Hindlimb muscle (tissue), 1 donor: ENCODE measurements at places on chromosomes 11 and 22. TPM values are rescaled to one million over a fixed set of nuclear protein-coding genes. Genes with fewer than 3 reads are reported as not detected.

DNA sequence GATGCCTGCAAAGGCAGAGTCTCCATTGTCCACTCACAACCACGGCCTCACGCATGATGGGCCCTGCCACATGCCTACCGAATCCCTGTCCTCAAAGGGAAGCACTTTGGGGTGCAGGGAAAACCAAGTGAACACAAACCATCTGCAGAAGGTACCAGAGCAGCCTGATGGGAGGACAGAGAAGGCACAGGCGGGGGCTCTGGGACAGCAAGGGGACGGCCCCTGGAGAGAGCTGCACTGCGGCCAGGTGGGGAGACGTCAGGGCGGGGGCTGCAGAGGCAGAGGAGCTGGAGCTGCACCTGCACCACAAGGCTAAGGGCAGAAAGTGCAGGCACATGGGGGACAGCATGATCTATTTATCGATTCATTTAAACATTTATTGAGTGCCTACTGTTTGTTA, 1056.0 kb downstream of the TBC1D22A start:
- no peak for DNase-seq

GUCY1A2 gene
- polyA plus RNA-seq, result 5.9 TPM

GRCh38 chr11:121417055-121417551, 35.0 kb upstream of the SORL1 start:
- DNase-seq, result peak; percentile 73

- no peak for DNase-seq
Measured at GRCh38 chr22:35746946-35747703, 29.5 kb downstream of the APOL5 start.

HTR3B gene
- 0.09 TPM for polyA plus RNA-seq

GNAZ gene
- 3.4 TPM for polyA plus RNA-seq

- DNase-seq, result no peak
Measured at GRCh38 chr11:11373934-11374333, 20.9 kb upstream of the CSNK2A3 start.

DNA sequence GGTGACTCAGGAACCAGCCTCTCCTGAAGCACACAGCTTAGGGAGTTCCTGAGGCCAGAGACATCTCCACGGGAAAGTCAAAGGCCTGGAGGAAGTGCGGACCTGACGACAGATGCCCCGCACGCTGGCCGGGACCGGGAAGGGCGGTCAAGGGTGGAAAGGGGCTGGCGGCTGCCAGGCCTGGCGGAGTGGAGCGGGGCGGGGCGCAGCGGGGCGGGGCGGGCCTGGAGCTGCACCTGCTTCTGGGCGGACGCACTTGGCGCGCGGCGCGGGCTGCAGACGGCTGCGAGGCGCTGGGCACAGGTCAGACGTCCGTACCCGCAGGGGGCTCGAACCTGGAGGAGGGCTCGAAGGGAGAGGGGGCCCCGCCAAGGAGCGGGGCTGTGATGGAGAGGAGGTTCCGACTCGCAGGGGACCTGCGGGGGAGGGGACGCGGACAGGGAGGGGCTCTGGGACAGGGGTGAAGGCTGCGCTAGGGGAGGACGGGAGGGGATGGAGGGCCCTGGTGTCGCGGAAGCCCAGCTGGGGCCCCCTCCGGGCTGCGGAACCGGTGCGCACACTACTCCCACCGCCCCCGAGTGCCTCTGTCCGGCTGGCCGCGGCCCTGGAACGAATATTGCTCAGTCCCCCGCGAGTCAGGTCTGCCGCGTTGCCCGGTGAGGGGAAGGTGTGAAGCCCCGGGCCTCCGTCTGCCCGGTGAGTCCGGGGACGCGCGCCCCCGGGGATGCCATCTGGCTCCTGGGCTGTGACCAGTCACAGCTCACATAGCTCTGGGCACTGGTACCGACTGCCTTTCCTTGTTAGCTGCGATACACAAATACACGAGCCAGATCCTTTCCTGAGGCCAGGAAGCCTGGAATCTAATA, at the start of gene TMEM45B:
TMEM45B (plus strand) TSS at position 253 of the 866 bp plus-strand sequence. CDS start 36,635 bp downstream, outside the sequence.
- no peak for DNase-seq

- DNase-seq, result no peak
Measured at GRCh38 chr11:35337136-35337913, 82.0 kb downstream of the SLC1A2 start.

FADS1 gene
- polyA plus RNA-seq, result 16.3 TPM

OR51A4 gene
- 0.13 TPM for polyA plus RNA-seq

DNA sequence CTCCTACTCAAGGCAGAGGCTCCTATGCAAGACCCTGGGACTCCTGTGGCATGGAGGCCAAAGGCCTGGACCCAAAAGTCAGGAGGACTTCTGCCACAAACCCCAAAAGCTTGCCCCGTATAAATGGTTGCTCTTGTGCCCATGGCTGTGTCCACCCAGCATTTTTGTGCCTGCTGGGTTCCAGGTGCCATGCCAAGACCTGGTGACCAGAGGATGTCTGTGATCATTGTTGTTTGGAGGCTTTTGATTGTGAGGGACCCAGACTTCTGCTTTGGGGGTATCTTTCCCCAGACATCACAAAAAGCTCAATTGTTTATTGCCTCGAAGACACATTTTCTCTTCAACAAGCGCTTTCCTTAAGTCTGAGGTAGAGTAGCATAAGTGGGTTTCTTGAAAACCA, 35.1 kb downstream of the C22orf31 start:
- DNase-seq, result no peak

GDPD4 gene
- polyA plus RNA-seq, result 0.26 TPM

DNA sequence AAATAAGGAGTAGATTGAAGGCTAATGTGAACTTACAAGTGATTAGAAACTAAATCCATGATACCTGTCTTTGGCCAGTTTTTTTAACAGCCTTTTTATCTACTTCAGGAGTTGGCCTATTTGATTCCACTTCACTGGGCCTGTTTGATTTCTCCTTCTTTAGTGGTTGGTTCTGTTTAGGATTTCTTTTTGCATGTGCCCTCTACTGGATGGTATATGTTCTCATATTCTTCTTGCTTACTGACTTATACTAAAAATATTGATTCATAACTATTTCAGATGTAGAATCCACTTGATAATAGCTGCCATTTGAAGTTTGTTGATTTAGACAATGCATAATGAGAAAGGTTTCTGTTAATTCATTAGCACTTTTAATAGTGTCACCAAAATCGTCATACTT, 53.9 kb downstream of the USP47 start:
- DNase-seq, result no peak

LAMTOR1 gene
- 83.8 TPM for polyA plus RNA-seq

PVALB gene
- 14.3 TPM for polyA plus RNA-seq

CYP2D6 gene
- 1.4 TPM for polyA plus RNA-seq

GRCh38 chr11:45647329-45647728, 18.1 kb downstream of the CHST1 start:
- no peak for DNase-seq

BEST1 gene
- 4.8 TPM for polyA plus RNA-seq

CEND1 gene
- 0.67 TPM for polyA plus RNA-seq

ABCC8 gene
- 3.5 TPM for polyA plus RNA-seq

GRCh38 chr22:27772984-27773498, 28.5 kb downstream of the MN1 start:
- DNase-seq, result no peak

DNA sequence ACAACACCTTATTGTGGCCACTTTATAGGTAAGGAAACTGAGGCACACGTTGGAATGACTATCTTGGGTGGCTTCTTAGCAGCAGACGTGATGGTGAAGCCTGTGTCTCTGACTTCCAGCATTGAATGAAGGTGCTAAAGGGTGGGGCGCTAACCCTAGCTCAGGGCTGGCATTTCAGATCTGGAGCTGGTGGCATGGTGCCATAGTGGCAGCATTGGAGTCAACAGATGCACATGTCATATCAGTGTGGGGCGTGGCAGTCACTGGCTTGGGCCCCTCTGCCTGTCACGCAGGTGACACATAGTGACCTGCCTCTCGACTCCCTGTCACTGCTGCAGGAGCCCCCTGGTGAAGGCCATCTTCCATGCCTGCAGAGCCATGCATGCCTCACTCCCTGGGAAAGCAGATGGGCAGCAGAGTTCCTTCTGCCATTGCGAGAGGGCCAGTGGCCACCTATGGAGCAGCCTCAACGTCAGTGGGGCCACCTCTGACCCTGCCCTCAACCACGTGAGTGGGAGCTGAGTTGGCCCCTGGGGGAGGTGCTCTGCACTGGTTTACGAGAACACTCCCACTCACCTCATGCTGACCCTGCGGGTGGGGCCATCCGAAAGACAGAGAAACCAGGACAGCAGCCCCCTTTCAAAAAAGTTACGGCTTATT, 14.8 kb downstream of the SHISA8 start:
- no peak for DNase-seq

SHISAL1 gene
- 14.9 TPM for polyA plus RNA-seq

GRCh38 chr22:19665784-19666672, 48.3 kb upstream of the SEPTIN5 start:
- DNase-seq, result no peak

GRCh38 chr22:28222976-28223745, 304.1 kb upstream of the PITPNB start:
- peak; percentile 16 for DNase-seq

DNA sequence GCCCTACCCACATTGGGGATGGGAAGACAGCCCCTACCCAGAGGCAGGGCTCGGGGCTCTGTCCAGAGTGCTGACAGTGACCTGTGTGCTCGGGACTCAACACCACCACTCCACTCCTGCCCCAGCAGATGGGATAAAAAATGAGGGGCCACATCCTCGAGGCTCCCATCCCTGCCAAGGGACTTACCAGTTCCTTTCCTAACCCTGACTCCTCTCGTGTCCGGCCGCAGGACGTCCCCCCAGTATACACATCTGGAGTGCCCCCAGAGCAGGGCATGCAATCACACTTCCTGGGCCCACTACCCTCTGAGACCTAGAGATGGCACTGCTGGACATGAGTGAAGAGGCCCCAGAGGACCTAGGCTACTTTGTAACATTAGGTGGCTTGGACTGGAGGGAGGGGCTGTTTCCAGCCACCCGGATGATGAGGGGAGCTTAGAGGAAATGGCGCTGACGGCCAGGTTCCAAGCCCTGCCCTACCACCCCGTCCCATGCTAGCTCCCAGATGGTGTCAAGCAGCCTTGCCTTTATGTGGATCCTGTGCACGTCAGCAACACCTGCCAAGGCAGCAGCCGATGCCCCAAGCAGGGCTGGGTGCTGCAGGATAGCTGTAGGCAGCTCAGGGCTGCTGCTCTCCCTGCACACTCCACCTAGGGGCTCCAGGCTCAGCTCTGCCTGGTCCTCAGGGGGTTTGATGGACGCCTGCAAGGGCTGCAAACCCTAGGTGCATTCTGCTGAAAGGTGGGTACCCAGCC, 86.6 kb downstream of the DGCR2 start:
- no peak for DNase-seq

FOLR2 gene
- polyA plus RNA-seq, result 31.4 TPM

DNA sequence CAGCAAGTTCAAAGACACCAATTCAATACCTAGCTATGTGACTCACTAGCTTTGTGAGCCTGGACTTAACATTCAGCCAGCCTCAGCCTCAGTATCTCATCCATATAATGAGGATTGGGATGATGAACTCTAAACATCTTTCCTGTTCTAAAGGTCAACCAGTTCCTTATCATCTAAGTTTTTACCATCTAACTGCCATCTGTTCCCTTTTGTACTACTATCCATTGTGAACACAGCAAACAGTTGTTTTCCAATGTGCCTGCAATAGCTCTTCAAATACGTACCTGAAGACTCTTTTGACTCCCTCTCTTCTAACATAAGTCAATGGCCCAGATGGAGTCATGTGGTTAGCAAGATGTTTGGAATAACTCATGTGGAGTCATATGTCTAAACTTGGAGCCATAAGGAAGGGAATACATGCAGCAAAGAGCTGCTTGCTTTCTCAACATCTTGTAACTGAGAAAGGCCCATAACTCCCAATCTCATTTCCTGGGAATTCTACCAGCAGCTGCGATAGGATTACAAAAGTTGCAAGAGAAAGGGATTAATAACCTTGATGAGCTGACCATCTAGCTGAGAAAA, 19.4 kb downstream of the SYTL2 start:
- DNase-seq, result no peak

GRCh38 chr22:27517361-27518155, 284.0 kb downstream of the MN1 start:
- no peak for DNase-seq

- DNase-seq, result peak; percentile 28
Measured at GRCh38 chr11:8081591-8082250, 710 bp downstream of the TUB start.

- no peak for DNase-seq
Measured at GRCh38 chr11:79727221-79727620, 286.4 kb upstream of the TENM4 start.

DNA sequence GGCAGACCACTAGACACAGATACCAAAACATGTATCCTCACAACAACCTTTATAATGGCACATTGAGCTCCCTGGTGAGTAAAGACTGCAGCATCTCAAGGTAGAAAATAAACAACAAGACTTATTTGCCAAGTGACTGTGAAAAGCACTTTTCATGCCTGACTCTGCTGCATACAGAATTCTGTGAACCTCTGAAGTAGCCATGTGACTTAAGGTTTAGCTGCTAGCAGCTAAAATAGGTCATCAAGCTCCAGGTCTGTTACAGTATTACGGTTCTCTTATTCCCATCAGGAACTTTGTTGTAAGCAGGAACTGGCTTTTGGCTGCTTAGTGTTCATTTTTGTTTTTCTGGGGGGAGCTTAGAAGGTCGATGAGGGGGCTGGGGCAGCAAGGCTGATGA, 139.4 kb downstream of the PAX6 start:
- no peak for DNase-seq

DNA sequence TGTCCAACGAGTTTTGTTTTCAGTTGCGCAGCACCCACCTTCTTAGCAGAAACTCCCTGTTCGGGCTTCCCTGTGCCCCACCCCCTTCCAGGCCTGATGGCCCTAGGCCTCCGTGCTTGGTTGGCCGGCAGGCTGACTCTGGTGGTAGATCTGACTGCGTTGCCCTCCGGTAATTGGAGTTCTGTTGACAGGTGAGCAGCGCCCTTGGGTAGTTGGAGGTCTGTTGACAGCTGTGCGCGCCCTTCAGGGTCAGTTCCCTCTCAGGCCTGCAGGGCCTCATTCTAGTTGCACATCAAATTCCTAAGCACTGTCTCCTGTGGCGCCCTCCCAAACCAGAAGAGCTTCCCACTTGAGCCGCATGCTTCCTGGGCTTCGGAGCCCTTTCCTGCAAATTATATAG, 776 bp downstream of the DGCR6 start:
- no peak for DNase-seq

SLC6A5 gene
- polyA plus RNA-seq, result not detected

SLC25A18 gene
- polyA plus RNA-seq, result 0.71 TPM
